ENCODE measurements at places on chromosomes 12 and 14. TPM values are rescaled to one million over a fixed set of nuclear protein-coding genes. Genes with fewer than 3 reads are reported as not detected.
A peak's percentile ranks its signal among the peaks of the same experiment; 100 is the strongest.

GRCh38 chr12:84701041-84701440 lies 211.6 kb downstream of the SLC6A15 start:
- no peak for DNase-seq
- H3K4me1 ChIP-seq: no peaks in the 10 kb centered on the region
- no peak overlapping the region for H3K27ac ChIP-seq
- H3K4me3 ChIP-seq: no peak overlapping the region

SLC6A12 gene
- polyA plus RNA-seq: 0.06 TPM

DNA sequence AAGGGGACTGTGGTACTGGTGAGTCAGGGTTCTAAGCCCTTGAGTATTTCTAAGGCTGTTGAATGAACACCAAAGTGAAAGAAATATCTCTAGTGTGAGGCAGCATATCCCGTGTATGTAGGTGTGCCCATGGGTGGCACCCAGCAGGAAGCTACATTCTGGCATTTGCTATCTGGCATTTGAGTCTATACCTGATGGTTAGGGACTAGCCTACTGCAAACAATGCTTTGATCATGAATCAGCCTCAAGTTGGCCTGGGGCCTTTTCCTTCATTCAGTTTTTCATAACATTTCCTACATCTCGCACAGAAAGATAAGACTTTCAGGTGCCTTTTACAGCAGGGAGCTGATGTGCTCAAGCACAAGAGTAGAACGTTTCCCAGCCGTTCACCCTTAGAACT lies 85.7 kb upstream of the E2F7 start:
- no peaks in the 10 kb centered on the region for H3K36me3 ChIP-seq
- H3K27me3 ChIP-seq: no peaks in the 10 kb centered on the region
- no peak overlapping the region for H3K4me3 ChIP-seq
- H3K4me1 ChIP-seq: no peaks in the 10 kb centered on the region
- no peak for DNase-seq

DNA sequence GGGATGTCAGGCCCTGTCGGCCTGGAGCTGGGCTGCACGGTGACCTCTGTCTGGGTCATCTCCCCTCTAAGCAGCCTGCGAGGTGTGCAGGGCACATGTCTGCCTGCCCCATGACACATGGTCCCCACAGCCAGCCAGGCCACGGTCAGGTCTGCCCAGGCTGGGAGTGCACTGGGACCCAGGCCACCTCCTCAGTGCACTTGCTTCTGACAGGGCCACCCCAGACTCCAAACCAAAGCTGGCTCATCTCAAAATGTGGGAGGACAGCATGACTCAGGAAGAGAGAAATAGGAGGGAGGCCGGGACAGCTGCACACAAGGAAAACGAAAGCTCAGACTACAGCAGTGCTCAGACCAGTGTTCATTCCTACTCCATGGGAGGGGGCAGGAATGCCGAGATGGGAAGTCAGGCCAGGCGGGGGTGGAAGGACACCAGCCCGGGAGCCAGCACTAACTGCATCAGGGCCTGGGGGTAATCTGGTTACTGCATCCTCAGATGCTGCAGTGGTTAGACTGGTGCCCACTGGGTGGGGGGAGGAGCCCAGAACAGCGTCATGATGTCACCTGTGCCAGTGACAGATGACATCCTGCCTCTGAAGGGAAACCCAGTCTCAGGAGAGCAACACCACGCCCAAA lies 4.0 kb downstream of the P2RX2 start:
- peaks cover 4% of the 10 kb centered on the region for H3K27me3 ChIP-seq
- peaks cover 37% of the 10 kb centered on the region for H3K36me3 ChIP-seq
- no peak overlapping the region for H3K4me3 ChIP-seq
- peaks cover 11% of the 10 kb centered on the region for H3K4me1 ChIP-seq
- no peak overlapping the region for H3K27ac ChIP-seq
- DNase-seq: peak; percentile 44

GUCY2C gene
- 105 TPM for polyA plus RNA-seq

- no peak overlapping the region for H3K27ac ChIP-seq
- no peaks in the 10 kb centered on the region for H3K36me3 ChIP-seq
- no peaks in the 10 kb centered on the region for H3K27me3 ChIP-seq
- H3K4me3 ChIP-seq: no peak overlapping the region
- H3K4me1 ChIP-seq: no peaks in the 10 kb centered on the region
Observed at GRCh38 chr14:34234258-34234657, 227.8 kb downstream of the SPTSSA start.

DNA sequence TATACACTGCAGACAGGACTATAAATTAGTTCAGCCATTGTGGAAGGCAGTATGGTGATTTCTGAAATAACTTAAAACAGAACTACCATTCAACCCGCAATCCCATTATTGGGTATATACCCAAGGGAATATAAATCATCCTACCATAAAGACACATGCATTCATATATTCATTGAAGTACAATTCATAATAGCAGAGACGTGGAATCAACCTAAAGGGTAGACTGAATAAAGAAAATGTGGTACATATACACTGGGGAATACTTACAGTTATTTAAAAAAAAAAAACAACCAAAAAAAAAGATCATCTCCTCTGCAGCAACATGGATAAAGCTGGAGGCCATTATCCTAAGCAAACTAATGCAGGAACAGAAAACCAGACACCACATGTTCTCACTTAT lies 473.9 kb downstream of the TRHDE start:
- H3K27me3 ChIP-seq: no peaks in the 10 kb centered on the region
- H3K4me3 ChIP-seq: no peak overlapping the region

GRCh38 chr14:80080601-80081000 lies 130.7 kb downstream of the DIO2 start:
- H3K36me3 ChIP-seq: no peaks in the 10 kb centered on the region
- H3K4me3 ChIP-seq: no peak overlapping the region
- no peaks in the 10 kb centered on the region for H3K4me1 ChIP-seq
- DNase-seq: no peak
- no peaks in the 10 kb centered on the region for H3K27me3 ChIP-seq
- H3K27ac ChIP-seq: no peak overlapping the region

TTC9 gene
- 0.54 TPM for polyA plus RNA-seq

HRK gene
- polyA plus RNA-seq: not detected

DNA sequence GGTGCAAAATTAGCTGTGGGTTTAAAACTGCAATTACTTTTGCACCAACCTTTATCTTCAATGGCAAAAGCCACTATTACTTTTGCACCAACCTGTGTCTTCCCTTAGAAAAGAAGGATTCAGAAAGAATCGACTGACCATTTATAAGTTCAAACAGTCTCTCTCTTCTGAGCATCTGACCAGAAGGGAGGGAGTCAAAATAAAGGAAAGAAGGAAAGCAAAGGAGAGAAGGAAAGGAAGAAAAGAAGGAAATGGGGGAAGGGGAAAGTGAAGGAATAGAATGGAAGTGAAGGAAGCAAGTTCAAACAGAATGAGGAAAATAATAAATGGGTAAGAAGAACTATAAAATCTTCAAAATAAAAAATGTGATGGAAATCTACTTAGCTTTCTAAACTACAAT lies 57.8 kb downstream of the KDM5A start:
- H3K36me3 ChIP-seq: peaks cover 14% of the 10 kb centered on the region
- no peaks in the 10 kb centered on the region for H3K4me1 ChIP-seq
- H3K27me3 ChIP-seq: no peaks in the 10 kb centered on the region
- no peak overlapping the region for H3K4me3 ChIP-seq
- H3K27ac ChIP-seq: no peak overlapping the region

GLIPR1L2 gene
- polyA plus RNA-seq: 0.46 TPM

- no peaks in the 10 kb centered on the region for H3K27me3 ChIP-seq
- DNase-seq: no peak
- H3K27ac ChIP-seq: no peak overlapping the region
- H3K4me1 ChIP-seq: no peaks in the 10 kb centered on the region
Observed at GRCh38 chr12:105616971-105617540, 286.6 kb downstream of the C12orf75 start.

DNA sequence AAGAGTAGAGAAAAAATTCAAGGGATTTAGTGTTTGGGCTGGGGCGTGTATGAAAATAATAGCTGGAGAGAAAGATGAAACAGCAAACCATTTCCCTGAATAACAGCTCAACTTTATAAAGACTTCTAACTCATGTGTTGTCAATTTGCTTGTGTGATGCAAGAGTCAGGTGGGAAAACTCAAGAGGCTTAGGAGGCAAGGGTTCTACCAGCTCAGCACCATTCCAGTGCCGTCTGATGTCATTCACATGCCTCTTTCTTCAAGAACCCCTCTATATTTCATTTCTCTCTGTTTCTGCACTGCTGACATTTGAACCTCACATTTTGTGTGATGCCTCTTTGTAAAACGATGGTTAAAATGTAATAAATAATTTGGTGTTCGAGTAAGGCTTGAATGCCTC lies 192.2 kb downstream of the PRKD1 start:
- no peak overlapping the region for H3K4me3 ChIP-seq
- H3K36me3 ChIP-seq: no peaks in the 10 kb centered on the region
- no peak overlapping the region for H3K27ac ChIP-seq
- no peaks in the 10 kb centered on the region for H3K4me1 ChIP-seq
- no peaks in the 10 kb centered on the region for H3K27me3 ChIP-seq

- DNase-seq: no peak
- H3K4me1 ChIP-seq: no peaks in the 10 kb centered on the region
Observed at GRCh38 chr12:49696723-49697122, 10.5 kb downstream of the FMNL3 start.

DNA sequence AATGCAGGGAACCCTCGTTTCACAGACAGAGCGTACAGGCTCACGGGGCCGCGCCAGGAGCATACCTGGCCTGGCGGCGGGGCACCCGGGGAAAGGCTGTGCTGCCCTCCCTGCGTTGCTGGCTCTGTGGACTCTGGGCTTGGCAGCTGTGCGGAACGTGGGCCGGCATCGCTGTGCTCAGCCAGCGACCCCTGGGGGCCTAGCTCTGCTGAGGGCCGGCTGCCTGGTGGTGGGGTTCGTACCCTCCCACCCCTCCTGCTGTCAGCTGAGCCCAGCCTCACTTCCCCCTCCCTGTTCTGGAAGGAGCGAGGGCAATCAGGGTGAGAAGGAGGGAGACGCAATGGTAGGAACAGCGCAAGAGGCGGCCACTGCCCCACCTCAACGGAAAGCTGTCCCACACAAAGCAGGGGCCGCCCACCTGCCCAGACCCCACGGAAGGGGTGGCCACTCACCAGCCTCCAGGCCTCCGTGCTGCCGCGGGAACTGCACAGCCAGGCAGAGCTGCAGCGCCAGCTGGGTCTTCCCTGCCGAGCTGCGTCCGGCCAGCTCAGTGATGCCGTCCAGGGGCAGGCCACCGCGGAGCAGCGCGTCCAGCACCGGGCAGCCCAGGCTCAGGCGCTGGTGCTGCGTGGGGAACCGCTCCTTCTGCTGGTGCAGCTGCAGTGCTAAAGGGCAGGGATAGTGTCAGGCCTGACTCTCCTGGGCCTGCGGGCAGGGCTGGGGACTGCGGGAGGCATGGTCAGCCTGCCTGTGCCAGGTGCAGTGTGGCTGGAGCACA lies 8.5 kb downstream of the XRCC3 start:
- no peak overlapping the region for H3K27ac ChIP-seq
- no peaks in the 10 kb centered on the region for H3K27me3 ChIP-seq
- DNase-seq: no peak
- H3K4me1 ChIP-seq: no peaks in the 10 kb centered on the region

- H3K4me1 ChIP-seq: no peaks in the 10 kb centered on the region
- no peak overlapping the region for H3K27ac ChIP-seq
- no peaks in the 10 kb centered on the region for H3K36me3 ChIP-seq
- no peaks in the 10 kb centered on the region for H3K27me3 ChIP-seq
Observed at GRCh38 chr12:109818253-109818652, 14.9 kb downstream of the TRPV4 start.

- no peak overlapping the region for H3K4me3 ChIP-seq
- DNase-seq: no peak
- no peaks in the 10 kb centered on the region for H3K4me1 ChIP-seq
- H3K36me3 ChIP-seq: no peaks in the 10 kb centered on the region
Observed at GRCh38 chr12:89479982-89480381, 44.6 kb downstream of the GALNT4 start.

DNA sequence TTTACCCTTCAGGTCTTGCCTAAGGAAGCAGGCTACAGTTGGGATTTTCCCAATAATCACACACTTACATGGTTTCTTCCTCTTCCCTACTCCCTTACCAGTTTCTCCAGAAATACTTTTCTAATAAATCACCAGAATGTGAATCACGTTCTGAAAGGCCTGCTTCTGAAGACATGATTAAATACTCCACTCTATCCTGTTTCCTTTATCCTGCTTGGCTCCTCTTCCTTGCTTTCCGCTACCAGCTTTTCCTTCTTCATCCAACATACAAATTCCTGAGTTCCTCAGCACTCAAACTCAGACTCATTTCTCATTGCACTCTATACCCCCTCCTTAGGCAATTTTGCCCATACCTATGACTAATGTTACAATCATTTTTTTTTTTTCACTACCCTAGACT lies 118.3 kb downstream of the MGAT4C start:
- H3K4me3 ChIP-seq: no peak overlapping the region
- no peaks in the 10 kb centered on the region for H3K27me3 ChIP-seq
- H3K4me1 ChIP-seq: no peaks in the 10 kb centered on the region
- no peaks in the 10 kb centered on the region for H3K36me3 ChIP-seq
- H3K27ac ChIP-seq: no peak overlapping the region

- no peak overlapping the region for H3K4me3 ChIP-seq
- H3K27ac ChIP-seq: no peak overlapping the region
- no peaks in the 10 kb centered on the region for H3K27me3 ChIP-seq
- no peaks in the 10 kb centered on the region for H3K4me1 ChIP-seq
- no peaks in the 10 kb centered on the region for H3K36me3 ChIP-seq
Observed at GRCh38 chr14:79493081-79493645, 718.1 kb downstream of the DIO2 start.

FIGNL2 gene
- 0.41 TPM for polyA plus RNA-seq

LYZ gene
- polyA plus RNA-seq: 836 TPM

DCD gene
- not detected for polyA plus RNA-seq

BORCS5 gene
- polyA plus RNA-seq: 3.8 TPM

DNA sequence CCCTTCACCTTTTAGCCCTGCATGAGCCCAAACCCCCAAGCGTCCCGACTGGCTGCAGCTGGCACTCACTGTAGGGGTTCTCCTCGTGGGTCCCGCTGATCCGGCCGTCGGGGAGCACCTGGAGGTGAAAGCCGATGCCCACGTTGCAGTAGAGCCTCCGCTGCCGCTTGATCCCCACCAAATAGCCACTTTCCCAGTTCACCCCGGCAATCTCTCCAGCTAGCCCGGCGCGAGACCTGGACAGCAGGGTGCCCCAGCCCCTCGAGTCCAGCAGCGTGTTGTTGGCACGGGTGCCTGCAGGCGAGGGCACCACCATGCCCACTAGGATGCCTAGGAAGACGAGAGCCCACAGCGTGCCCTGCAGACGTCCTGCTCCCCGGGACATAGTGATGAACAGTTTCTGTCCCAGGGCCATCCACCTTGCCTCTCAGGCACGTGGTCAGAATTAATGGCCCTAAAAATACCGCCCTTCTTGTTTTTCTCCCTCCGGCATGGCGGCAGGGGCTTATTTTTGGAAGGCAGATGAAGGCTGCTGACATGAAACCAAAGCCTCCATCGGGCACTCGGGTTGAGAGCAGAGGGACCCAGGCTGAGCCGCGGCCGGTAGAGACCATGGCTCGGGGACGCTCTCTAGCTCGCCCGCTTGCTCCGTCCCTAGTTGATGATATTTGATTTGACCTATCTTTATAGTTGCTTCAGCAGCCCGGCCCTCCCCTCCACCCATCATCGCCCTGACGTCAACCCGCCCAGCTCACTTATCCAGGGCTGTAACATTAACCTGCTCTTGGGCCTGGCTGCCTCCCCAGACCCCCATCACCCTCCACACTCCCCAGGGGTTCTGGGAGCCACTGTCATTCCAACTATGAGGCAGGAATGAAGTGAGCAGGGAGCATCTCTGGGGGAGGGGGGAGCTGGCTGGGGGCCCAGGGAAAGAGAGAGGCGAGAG lies at the start of gene FGF6:
FGF6 (minus strand) TSS at position 660 of the 946 bp plus-strand sequence; CDS start at position 415, 245 bp downstream.
- H3K4me1 ChIP-seq: no peaks in the 10 kb centered on the region
- DNase-seq: no peak
- no peak within 1 kb of the TSS for H3K27ac ChIP-seq
- no peak within 1 kb of the TSS for H3K4me3 ChIP-seq
- peaks cover 23% of the 10 kb centered on the region for H3K27me3 ChIP-seq
- H3K36me3 ChIP-seq: no peaks in the 10 kb centered on the region
